ENCODE measurements at places on chromosomes 2 and 18. TPM values are rescaled to one million over a fixed set of nuclear protein-coding genes. Genes with fewer than 3 reads are reported as not detected.

Gene PSME4
- 3.1 TPM for polyA plus RNA-seq

Gene STK39
- polyA plus RNA-seq: 1.2 TPM

Gene APOB
- polyA plus RNA-seq: not detected

Gene WIPF1
- 126 TPM for polyA plus RNA-seq

Gene TBR1
- not detected for polyA plus RNA-seq

All from CD14-positive monocyte (primary cell).